ENCODE measurements at places on chromosomes 6 and 20.

DNA sequence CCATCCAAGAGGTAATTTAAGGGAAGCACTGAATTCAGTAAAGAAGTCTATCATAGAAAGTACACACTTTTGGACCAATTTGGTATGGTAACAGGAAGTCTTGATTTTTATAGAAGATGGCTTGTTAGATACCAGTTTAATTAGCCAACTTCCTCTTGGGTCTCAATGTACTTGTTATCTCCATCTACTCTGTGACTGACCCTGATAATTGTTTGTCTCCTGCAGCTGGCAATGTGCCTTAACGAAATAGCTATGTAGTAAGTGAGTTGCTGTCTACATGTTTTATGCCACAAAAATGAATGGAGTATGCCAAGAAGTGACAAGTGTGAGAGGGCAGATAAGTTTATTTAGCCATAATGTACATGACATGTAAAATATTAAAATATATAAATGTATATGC lies 410.5 kb upstream of the MAN1A1 start:
- DNase-seq = no peak

DNA sequence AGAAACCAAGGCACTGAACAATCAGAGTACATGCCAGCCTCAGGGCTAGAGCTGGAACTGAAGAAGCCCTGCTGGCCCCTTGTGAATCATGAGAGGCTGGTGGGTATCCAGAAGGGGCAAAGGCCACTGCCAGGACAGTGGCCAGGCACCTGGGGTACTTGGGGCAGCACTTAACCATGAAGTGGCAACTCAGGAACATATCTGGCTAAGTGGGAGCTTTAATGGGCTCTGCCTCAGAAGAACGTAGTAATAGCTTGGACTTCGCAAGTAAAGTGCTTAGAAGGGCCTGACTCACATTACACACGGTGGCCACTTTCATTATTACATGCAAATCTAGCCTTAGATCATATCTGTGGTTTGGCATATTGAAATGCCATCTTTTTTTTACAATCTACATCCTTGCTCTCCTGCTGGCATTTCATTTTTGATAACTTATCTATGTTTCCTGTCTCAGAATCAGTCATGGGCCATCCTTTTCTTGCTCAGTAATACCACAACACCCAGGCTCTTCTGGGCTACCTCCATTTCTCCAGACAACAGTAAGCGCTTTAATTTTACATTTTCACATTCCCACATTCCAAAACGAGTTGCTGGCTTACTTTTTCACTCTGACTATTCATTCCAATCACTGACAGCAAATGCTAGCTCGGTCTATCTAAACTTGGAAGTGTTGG lies 21.6 kb downstream of the NAPB start:
- DNase-seq = no peak

DNA sequence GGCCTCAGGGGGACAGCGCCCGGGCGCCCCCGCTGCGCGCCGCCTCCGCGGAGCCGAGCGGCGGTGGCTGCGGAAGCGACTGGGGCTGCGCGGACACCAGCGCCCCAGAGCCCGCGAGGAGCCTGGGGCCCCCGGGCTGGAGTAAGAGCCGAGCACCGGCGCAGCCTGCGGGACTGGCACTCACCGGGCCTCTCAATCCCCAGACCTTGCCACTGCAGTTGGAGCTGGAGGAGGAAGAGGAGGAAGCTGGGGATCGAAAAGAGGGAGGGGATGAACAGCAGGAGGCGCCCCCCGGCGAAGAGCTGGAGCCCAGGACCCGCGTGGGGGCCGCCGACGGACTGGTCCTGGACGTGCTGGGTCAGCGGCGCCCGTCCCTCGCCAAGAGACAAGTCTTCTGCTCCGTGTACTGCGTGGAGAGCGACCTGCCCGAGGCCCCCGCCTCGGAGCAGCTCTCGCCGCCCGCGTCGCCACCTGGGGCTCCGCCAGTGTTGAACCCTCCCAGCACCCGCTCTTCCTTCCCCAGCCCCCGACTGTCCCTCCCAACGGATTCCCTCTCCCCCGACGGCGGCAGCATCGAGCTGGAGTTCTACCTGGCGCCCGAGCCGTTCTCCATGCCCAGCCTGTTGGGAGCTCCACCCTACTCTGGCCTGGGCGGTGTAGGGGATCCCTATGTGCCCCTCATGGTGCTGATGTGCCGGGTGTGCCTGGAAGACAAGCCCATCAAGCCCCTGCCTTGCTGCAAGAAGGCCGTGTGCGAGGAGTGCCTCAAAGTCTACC lies 590 bp downstream of the RNF217 start:
- DNase-seq = peak; percentile 33

- DNase-seq = no peak
Observed at GRCh38 chr6:87182940-87183339, 27.6 kb downstream of the ZNF292 start.

DNA sequence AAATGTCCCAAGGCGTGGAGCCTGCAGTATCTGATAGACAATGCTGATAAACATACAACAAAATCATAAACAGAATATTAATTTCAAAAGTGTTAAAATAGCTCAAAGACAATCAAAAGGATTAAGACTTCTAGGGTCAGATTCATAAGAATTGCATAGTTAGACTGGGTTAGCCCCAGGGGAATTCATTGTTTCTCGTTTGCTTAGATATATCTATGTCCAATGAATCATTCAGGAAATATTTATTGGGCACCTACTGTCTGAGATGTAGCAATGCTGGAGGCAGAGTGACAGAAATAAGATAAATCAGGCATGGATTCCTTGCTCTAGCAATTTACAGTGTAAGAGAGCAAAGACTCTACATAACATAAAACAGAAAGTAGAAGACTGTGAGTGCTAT lies 124.4 kb upstream of the PRL start:
- no peak for DNase-seq

- no peak for DNase-seq
Observed at GRCh38 chr6:5192135-5192794, 68.5 kb downstream of the LYRM4 start.
